Stimulated activated CD4-positive, alpha-beta T cell treated with anti-CD3 and anti-CD28 coated beads, Interleukin-15, amount 100 ng/mL, for 1 hour (primary cell): ENCODE measurements at places on chromosomes 1 and 21.
A peak's percentile ranks its signal among the peaks of the same experiment; 100 is the strongest.

- DNase-seq = no peak
Measured at GRCh38 chr1:5220421-5220820, 566.0 kb downstream of the AJAP1 start.

- DNase-seq = no peak
Measured at GRCh38 chr1:185733818-185734735, at the start of gene HMCN1. Gene HMCN1, plus strand, starts transcription at chr1:185734391. Its CDS starts 389 bp downstream, at chr1:185734780.

DNA sequence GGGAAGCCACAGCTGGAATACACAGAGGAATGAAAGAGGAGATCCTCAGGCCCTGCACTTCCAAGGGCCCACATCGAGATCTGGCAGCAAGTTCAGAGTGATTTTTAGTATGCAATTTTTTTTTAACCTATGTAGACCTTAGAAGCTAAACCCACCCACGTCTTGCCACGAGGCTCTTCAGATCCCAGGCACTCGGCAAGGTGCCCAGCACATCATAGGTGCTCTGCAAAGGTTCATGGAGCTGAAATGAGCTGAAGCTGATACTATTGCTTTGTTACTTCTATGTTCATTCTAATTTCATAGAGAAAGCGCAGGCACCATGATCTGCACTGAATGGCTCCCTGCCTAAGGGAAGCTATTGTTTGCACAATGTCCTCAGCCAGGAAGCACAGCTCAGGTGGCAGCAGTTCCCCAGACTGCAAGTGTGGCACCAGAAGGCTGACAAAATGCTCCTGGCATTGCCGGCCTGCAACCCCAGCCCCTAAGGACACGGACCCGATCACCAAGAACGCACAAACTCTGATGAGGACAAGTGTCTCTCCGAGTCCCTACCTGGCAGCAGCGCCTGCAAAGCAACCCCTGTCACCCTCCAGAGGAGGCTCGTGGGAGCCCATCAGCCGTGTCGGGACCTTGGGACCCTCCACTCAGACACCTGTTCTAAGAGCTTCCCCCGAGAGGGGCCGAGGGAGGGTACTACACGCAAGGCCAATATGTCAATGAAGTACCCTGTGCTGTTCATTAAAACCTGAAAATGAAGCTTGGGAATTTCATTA lies 264.2 kb downstream of the NPHP4 start:
- no peak for DNase-seq

DNA sequence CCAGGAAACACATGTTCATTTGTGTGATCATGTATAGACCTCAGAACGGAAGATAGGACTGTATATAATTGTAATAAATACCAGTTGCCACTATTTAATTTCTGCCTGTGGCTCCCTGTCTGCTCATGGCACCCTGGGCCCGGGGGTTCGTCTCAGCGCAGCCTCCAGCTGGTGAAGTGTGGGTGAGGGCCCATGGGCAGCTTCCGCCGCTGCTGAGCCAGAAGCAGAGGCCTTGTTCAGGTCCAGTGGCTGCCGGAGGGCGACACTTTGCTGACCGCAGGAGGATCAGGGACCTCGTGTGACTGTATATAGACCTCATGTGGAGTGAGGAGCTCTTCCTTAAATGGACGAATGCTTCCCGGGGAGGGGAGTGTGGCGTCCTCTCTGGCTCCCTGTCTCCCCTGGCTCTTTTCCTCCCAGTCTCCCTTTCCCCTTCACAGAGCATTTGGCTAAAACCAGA lies 155.9 kb downstream of the PEX14 start:
- no peak for DNase-seq

GRCh38 chr1:176134666-176135065 lies 72.4 kb downstream of the COP1 start:
- no peak for DNase-seq

DNA sequence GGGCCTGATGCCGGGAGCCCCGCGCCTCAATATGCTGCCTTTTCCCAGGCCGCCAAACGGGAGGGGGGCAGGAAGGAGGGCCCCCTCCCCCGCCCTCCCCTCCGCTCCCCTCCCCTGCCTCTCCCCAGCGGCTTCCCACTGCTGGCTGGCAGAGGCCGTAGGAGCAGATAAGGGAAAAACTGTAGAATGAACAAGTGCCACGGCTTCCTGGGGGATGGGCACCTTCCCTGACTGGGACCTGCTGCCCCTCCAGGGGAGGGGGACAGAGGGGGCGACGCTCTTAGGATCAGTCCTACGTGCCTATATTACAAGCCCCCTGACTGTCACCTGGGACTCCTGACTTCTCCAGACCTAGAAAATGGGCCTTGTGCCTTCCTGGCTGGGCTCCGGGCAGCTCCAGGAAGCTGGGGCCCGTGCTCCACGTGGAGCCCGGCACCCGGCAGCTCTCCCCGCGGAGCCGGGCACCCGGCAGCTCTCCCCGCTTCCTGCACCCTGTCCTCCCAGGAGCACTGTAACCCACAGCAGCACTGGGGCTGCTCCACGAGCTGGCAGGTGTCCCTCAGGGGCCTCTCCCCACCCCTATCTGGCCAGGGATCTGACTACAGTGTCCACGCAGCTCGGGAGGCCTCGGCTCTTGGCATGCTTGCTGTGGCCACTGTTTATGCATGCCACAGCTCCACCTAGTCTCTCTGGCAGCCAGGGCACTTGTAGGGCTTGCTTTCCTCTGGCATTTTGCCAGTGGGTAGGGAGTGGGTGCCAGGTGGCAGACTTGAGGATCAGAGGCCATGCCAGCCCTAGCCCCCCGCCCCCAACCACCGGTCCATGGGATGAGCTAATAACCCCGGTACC lies 674 bp upstream of the HES5 start:
- DNase-seq = no peak

GRCh38 chr21:25449950-25450349 lies 157.3 kb downstream of the MRPL39 start:
- DNase-seq = no peak

GRCh38 chr1:184825571-184825970 lies 70.9 kb upstream of the EDEM3 start:
- DNase-seq = no peak

DNA sequence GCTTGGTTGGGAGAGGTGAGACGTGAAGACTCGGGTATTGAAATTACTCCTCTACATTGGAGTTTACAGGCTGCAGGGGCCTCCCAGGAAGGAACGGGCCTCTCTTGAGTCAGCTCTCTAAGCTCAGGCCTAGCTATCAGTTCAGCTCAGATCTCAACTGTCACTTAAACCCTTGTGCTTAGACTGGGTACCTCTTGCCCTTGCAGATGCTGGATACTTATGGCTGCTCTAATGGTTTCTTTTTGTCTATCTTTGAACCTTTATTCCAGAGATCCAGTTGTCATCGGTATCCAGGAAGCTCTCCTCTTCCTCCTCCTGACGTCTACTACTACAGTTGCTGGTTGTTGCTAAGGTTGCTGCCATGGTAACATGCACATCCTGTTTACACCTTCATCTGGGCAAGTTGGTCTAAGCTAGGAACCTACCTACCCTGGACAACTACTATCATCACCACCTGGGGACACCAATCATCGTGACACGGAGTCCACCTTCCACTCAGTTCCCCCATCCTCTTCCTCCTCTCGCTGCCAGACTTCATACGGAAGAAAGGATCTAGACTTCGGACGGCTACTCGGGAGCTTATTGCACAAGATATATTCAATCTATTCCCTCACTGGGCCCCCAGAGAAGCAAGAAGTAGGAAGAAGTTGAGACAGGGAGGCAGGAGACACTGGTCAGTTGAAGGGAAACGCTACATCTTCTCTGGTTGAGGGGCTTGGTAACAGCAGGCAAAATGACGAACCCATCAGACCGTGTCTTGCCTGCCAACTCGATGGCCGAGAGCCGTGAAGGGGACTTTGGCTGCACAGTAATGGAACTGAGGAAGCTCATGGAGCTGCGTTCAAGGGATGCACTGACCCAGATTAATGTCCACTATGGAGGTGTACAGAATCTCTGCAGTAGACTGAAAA lies 56.1 kb downstream of the ATP2B4 start:
- DNase-seq = peak; percentile 17

DNA sequence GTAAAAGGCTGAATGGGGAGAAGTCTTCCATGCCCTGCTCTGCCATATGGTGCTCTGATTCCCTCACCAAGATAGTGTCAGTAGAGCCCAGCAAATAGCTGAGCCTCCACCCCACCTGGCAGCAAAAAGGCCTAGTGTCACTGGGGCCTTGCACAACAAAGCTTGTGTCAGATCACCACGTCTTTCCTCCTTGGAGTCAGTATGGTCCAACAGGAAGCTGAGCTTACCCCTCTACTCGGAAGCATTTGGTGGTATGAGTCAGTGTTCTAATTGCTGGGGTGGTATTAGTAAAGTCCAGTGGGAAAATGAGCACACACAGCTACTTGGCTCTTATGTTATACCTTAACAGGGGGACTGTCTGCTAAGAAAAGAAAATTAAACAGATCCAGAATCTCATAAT lies 18.7 kb upstream of the RRP15 start:
- no peak for DNase-seq

DNA sequence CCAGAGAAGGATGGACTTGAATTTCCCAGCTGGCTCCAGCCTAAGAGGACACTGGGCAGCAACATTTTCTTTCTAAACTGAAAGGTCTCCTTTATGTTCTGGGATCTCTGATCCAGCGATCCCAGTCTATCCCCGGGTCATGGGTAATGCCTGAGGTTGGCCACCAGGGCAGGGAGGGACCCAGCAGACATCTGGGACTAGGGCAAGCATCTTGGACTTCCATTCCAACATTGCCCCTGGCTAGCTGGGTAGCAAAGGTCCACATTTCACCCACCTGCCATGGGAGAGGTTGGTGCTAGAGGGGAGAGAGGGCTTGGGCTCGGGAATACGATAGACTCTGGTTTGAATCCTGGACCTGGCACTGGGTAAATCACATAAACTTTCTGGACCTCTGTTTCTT lies 84.6 kb downstream of the LRRN2 start:
- DNase-seq = no peak

DNA sequence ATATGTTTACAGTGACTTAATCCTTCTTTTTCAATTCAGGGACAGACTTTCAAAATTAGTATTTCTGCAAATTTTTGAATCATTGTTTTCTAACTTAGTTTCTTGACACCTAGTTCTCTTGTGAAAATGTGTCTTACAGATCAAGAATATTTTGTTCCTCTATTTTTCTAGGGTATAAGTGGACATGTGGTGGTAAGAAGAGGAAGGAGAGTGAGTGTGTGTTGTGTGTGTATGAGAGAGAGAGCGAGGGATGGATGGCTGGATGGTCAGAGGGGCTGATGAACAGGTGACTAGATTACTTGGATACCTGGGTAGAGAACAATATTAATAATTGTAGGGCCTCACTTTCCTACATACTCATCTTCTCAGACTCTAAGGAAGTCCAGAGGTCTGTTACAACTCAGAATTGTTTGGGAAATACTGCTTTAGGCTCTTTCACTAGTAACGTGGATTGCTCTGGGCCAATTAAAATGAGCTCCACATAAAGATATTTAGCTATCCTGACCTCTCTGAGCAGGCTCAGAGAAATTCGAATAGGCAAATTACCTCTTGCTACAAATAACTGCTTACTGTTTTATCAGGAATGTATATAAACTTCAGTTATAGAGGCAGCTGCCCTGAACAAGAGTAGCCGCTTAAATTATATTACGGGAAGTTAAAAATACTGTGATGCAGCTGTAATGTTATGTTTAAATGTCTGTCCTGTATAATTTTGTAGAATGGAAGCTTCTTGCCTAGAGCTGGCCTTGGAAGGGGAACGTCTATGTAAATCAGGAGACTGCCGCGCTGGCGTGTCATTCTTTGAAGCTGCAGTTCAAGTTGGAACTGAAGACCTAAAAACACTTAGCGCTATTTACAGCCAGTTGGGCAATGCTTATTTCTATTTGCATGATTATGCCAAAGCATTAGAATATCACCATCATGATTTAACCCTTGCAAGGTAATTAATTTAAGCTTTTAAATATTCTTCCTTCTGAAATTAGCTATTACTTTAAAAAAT lies 19.7 kb downstream of the GPSM2 start:
- no peak for DNase-seq

GRCh38 chr1:43220905-43221778 lies 48.6 kb upstream of the TMEM125 start:
- DNase-seq = no peak

DNA sequence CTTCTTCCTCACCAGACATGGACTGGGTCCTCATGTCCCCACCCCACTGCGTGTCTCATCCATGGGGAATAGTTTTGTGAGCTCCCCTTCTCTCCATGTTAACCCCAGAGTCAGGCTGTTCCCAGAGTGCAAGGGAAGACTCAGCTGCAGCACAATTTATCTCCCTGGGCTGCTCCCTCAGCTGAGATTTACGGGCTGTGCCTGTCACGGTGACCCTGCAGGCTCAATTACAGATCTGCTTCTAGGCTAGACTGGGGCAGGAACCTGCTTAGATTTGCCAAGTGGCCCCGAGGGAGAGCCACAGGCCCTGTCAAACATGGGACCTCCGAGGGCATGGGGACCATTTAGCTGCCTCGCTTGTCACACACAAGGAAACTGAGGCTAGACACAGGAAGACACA lies 37.8 kb downstream of the CDCP2 start:
- DNase-seq = no peak

- DNase-seq = no peak
Measured at GRCh38 chr1:179014123-179014522, 11.6 kb upstream of the FAM20B start.

- DNase-seq = no peak
Measured at GRCh38 chr1:116486424-116486823, 84.4 kb downstream of the CD58 start.

DNA sequence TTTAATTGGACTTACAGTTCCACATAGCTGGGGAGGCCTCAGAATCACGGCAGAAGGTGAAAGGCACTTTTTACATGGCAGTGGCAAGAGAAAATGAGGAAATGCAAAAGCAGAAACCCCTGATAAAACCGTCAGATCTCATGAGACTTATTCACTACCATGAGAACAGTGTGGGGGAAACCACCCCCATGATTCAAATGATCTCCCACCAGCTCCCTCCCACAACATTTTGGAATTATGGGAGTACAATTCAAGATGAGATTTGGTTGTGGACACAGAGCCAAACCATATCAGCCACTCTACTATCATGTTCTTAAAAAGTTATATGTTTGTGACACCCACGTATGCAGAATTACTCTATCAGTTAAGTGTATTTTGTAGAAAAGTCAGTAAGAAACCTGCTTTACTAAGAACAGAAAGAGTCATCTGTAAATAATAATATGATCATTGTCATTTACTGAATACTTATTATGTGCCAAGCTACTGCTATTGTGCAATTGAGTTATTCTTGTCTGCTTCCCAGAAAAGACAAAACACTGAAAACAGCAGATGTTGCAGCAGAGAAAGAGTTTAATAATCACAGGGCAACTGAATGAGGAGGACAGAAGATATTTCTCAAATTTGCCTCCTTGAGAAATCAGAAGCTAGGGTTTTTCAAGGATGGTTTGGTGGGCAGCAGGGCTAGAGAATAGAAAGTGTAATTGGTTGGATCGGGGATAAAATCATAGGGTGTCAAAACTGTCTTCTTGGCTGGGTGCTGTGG lies 207.7 kb upstream of the FGGY start:
- DNase-seq = no peak

- DNase-seq = no peak
Measured at GRCh38 chr1:25568834-25569596, 25.6 kb downstream of the LDLRAP1 start.

- no peak for DNase-seq
Measured at GRCh38 chr1:93619507-93620171, 62.0 kb downstream of the BCAR3 start.
